ENCODE measurements at places on chromosomes 3 and 15.

- DNase-seq, result no peak
Measured at GRCh38 chr15:65377105-65377975, 462 bp downstream of the IGDCC3 start.

GRCh38 chr3:175294793-175295192, 435.7 kb downstream of the NAALADL2 start:
- DNase-seq, result no peak

GRCh38 chr3:165805946-165806561, 31.2 kb downstream of the BCHE start:
- DNase-seq, result no peak

- DNase-seq, result no peak
Measured at GRCh38 chr15:89399238-89400115, 64.9 kb upstream of the POLG start.

DNA sequence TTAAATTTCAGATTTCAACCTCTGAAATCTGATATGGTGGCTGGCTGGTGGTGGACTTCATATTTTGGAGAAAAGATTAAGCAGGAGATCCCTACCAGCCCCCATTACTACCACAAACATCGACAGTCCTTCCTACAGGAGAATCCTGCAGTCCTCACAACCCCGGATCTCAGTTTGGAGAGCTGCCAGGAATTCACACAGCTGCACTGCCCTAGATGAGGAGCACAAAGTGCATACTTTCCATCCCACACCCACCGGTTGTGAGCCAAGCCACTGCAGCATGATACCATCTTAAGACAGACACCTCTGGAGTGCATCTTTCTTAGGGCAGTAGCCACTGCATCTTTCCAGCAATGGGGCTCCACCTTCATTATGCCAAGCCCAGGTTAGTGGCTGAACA, 185.5 kb upstream of the GPR149 start:
- no peak for DNase-seq

DNA sequence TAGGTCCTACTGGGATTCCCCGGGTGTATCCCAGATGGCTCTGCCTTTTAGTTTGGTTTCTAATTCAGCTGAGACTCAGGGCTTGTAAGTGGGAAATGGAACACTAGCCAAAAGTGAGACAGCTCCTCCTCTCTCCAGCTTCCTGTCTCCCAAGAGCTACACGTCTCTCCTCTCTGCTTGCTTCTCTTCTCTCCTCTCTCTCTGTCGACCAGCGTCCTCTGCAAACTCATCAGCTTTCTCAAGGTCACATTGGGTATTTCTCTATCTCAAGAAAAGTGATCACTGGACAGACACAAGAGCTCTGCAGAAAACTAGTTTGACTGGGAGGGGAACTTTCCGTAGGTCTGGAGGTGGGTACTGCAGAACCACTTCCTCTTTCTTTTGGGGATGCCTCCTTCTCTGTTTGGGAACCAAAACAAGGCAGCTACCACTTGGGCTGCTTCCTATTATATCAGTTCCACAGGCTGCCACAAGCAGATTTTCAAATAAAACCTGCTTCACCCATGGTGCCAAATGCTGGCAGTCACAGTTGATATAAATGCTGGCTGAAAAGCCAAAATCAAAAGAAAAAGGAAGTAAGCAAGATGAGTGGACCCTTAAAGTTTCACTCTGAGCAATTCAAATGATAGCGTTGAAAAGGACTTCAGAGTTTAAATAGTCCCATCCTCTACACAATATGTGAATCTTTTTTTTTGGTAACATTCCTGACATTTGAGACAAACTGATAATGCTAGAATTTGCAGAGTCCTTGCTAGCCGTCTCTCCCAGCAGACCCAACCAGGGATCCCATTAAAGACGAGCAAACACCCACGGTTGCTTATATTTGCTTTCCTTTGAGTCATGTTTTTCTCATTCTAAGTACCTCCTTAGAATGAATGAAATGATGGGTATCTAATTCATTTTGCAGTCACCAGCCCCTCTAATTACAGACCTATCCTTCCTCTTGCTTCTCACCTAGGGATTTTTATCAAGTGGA, 7.2 kb upstream of the DYNC1LI1 start:
- DNase-seq, result peak; percentile 50

GRCh38 chr3:154588831-154589230, 158.8 kb upstream of the GPR149 start:
- DNase-seq, result no peak

DNA sequence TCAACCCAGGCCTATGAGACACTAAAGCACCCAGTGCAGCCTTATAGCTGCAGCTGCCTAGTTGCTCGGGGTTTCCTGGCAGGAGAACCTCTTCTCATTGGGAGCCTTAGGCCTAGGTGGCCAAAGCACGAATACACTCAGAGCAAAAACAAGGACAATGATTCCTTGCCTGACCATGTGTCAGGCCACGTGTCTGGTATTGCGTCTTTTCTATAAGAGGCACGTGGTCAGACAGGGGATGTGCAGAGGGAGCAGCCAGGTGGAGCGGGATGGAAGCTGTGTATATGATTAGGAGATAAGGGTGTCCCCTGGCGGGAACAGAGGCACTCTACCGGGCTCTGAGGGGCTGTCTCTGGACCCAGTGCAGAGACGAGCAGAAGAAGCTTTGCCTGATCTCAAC, 26.4 kb downstream of the SLC22A14 start:
- DNase-seq, result no peak

DNA sequence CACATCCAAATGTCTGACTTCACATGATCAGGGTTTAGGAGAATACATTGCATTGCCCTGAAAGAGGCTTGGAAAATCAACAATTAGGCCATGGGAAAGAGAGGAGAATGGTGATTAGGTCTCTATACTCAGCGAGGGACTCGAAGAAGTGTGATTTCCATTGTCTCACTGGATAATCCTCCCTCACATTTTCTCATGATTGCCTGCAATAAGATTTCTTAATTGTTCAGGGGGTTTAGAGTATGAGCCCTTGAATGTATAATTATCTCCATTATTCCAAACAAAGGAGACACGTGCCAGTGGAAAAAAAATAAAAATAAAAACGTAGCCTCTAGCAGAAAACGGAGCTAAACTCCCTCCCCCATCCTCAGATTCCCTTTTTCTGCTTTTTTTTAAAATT, 173.2 kb downstream of the TPRG1 start:
- no peak for DNase-seq

DNA sequence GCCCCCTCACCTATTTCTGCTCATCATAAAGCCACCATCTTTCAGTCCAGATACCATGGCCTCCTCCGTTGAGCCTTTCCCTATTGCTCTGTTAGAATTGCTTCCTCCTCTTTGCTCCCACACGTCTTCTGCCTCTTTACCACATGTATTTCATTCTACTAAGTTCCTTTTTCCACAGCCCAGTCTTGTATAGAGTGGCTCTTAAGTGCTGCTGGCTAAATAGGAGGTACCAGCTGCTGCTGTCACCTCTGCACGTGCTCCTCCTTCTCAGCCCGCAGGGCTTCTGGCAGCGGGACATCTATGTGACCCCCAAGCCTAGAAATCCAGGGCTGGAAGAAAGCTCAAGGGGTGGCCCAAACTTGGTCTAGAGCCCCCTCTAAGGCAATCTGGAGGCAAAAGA, 38.8 kb upstream of the PLXND1 start:
- DNase-seq, result no peak

DNA sequence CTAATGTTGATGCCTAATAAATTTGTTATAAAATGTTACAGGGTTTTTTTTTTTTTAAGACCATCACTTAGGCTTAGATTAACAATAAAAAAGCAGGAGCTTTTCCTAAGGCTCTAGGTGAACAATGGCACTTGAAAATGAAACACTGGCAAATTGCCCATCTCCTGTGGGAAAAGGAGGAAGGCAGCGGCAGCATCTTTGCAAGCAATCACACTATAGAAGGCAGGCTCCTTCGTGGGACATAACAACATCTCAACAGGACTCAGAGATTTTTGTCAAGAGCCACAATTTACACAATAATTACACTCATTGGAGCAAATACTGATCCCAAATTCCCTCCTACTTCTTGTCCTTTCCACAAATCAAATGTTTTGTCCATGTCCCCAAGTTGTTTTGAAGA, 646.7 kb downstream of the ROBO2 start:
- no peak for DNase-seq

GRCh38 chr3:34090876-34091275, 292.4 kb downstream of the PDCD6IP start:
- no peak for DNase-seq

DNA sequence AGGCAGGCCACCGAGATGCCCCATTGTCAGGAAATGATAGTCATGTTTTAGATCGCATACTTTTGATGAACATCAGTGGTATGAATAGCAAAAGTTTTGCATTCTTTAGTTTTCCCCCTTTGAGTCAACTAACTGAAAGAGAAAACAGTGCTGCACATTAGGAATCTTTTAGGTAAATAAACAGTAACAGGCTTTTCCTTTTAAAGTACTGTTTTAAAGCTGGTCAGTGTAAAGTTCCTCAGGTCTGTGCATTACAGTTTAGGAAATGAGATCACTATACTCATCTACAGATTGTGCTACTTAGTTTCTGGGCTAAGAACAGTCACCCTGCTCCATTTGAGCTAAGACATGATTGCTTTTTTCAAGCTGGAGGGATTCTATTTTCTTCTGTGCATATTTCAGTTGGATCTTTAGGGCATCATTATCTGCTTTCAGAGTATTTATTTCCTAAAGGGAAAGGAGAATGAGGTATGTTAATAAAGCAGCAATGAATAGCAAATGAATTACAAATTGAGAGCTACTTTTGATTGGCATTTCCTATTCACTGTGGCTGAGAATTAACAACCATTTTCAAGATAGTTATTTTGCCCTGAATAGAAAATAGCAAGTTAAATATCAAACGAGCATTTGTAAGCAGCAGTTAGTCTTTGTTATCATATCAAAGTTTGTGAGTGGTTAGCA, 36.5 kb downstream of the FAM98B start:
- DNase-seq, result no peak

GRCh38 chr3:60574046-60574769, 677.0 kb downstream of the FHIT start:
- DNase-seq, result no peak

DNA sequence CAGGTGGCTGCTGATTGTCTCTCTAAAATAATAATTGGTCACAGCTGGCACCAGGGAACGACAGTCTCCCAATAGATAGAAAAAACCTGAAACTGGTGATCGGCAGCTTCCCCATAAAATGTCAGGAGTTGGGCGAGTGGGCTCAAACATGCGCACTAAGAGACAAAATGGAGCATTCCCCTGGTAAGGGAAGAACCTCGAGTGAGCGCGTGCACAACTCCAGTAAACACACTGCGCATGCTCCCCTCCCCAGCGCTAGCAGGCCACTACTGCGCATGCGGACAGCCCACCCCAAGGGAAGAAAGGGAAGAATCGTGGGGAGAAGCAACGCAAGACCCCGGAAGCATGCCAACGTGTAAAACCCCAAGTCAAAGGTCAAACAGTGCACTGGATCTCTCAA, 7.7 kb upstream of the STARD5 start:
- DNase-seq, result no peak

DNA sequence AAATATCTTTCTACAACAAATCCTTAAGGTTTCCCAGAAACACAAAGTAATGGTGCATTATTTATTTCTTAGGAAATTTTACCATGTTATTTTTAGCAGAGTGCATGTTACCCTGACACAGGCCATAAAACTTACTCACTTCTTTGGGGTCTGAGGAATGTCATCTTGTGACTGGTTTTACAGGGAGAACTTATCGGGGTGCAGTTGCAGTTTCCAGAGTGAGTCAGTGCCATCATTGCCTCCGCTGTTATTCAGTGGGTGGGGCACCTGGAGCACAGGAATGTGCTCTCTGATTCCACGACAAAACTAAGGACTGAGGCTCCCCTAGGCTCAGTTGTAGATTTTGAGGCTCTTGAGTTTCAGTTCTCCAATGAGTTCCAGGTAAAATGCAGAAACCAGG, 11.1 kb upstream of the GREM1 start:
- DNase-seq, result no peak

DNA sequence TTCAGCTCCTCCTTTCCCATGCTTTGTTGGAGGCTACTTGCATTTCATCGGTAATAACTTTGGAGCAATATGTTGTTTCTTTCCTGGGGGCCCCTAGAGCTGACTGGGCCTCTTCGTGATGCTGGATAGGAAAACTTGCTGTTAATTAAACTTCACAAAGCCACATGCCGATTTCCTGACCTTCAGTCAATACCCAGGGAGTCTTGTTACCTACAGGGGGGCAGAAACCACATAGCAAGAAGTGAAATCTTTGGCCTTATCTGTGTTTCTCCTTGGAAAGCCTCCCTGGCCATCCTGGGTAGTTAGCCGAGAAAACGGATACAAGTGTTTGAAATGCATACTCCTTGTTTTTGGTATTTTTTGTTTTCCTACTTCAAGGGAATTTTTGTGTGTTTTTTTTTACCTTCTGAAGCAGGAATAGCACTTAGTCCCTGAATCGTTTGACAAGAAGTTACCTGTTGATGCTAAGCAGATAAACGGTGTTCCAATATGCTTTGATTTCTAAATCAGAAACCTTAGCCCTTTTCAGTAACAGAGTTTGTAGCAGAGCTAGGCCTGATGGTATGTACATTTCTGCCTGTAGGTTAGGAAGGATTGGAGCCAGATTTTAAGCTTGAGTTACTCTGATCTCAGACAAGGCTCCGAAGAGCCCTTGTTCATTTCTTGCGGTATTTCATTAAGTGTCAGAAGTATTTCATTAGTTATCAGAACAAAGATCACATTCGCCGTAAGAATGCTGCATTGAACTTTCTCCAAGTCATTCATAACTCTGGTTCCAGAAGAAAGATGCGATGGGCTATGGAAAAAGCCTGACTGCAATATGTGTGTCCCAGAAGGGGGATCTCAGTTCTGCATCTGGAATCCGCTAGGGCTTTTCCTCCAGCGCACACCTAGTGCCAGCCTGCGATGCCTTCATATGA, 111.5 kb downstream of the THSD4 start:
- no peak for DNase-seq

GRCh38 chr3:148211725-148212124, 486.0 kb upstream of the AGTR1 start:
- peak; percentile 16 for DNase-seq

DNA sequence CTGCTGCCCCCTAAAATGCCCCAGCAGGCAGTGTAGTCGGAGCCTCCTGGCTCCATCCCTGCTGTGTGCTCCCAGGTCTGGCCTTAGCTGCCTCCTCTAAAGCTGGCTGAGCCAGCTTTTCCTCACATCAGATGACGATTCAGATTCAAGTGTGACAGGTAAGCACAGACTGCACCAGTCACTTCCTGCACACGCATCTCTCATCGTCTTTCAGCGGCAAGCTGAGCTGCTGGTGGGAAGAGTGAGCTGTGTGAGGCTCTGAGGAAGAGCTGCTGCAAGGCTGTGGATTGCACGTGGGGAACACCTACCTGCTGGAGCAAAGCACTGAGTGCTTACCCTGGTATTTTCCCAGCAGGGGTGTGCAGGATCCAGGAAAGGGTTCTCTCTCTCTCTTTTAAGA, 88.4 kb upstream of the RPL32 start:
- no peak for DNase-seq

All from GM04504 (cell line).